ENCODE measurements at places on chromosomes 12 and 14.

- DNase-seq, result no peak
Measured at GRCh38 chr12:44873898-44874297, 2.2 kb downstream of the NELL2 start.

- no peak for DNase-seq
Measured at GRCh38 chr12:51330186-51330585, 6.2 kb upstream of the BIN2 start.

DNA sequence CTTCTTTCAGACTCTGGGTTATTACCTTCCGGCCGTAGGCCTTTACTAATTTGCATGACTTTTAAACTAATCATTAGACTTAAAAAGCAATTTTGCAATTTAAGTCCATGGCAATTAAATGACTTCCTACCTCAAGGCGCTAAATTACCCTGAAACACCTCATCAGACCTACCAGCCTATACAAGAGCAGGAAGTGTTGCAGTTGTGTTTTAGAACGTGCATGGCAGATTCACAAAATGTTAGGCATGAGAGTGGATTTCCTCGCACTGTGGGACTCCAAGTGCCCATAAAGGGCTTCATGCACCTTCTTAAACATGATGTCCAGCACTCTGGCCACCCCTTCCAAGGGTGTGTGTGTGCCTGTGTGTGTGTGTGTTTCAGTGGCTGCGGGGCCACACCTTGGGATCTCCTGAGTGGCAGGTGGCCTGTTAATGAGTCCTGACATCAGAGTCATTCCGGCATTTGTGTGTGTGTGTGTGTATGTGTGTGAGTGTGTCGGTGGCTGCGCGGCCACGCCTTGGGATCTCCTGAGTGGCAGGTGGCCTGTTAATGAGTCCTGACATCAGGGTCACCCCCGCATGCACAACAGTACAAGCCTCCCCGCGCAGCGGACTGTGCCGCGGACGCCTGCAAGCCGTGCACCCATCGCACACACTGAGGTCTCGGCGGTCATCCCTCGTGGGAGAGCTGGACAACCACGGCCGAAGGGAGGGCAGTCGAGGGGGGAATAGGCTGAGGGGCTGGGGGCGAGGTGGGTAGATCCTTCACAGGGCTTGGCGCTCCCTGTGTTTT is 900 bp downstream of the C2CD5 start:
- DNase-seq, result peak; percentile 19

DNA sequence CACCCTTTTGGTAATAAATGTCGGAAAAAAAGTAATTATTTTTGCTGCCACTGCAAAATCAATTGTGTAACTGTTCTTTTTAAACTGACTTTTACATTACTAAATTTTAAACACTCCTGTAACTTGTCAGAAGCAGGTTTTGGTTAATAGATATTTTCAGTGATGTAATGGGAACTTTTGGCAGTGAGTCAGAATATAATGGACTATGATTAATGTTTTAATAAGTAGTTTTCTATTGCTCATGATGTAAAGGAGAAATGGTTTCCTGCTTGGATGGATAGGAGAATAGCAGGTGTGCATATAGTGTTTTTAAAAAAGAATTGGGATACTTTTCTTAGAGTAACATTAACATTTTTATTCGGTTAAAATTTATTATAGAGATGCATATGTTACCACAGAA is 58.8 kb downstream of the TRMT5 start:
- no peak for DNase-seq

- DNase-seq, result no peak
Measured at GRCh38 chr12:14982991-14983390, 10.1 kb downstream of the PDE6H start.

DNA sequence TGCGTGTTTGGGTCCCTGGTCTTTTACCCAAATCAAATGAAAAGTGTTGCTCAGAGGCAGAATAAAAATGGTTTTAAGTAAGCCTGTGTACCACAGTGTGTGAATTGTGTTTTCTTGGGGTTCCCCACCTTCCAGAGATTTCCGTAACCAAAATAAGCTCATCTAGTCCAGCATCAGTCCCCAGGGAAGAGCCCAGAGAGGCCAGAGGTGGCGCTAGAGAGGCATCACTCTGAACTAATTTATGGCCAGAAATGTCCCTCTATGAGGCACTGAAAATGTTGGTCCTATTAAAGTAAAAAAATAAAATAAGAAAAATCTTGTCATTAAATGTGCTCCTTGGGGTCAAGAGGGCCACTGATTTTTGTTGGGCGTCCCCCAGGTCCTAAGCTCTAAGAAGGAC is 24.9 kb upstream of the PRKAB1 start:
- no peak for DNase-seq

- no peak for DNase-seq
Measured at GRCh38 chr12:106919910-106920544, 35.7 kb upstream of the TMEM263 start.

DNA sequence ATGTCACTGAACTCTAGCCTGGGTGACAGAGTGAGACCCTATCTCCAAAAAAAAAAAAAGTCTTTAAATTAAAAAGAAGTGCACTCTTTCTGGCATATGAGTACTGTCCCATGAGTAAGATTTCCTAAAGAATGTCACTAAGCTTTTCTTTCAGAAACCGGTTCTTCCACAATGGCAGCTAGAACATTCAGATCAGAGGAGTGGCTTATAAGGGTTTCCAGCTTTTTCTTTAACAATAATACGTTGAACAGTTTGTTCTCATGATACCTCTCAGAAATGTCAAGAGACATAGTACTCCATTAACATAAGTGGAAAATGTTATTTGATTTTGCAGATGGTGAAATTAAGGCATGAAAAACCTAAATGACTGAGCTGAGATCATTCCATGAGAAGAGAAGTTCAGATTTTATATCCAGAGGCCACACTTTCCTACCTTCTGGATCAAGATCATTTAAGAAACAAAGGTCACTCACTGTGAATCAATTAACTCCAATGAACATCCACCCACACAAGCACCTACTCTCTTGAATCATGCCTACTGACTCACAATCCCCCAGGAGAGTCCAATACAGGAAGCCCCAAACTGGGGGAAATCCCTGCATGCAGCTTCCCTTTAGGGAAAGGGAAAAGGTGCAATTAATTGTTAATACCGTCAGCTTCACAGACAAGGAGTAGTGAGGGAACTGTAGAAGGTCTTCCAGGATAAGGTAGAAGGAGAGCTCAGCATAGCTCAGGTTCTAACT is 86.9 kb downstream of the SPTSSA start:
- no peak for DNase-seq

GRCh38 chr14:21525962-21526671 is at the start of gene SALL2:
Gene SALL2 (minus strand): TSS chr14:21526346. CDS start chr14:21526127, 219 bp downstream.
- peak; percentile 18 for DNase-seq

Data from activated CD4-positive, CD25-positive, alpha-beta regulatory T cell (primary cell).